NCI-H2029 treated with DMSO at 0.1 percent for 48 hours (cell line): ENCODE measurements at places on chromosomes 12 and 14.

- no peak for DNase-seq
Observed at GRCh38 chr14:54908190-54908589, 5.6 kb upstream of the GCH1 start.

GRCh38 chr12:80183939-80184338 is 84.6 kb downstream of the OTOGL start:
- DNase-seq: no peak

DNA sequence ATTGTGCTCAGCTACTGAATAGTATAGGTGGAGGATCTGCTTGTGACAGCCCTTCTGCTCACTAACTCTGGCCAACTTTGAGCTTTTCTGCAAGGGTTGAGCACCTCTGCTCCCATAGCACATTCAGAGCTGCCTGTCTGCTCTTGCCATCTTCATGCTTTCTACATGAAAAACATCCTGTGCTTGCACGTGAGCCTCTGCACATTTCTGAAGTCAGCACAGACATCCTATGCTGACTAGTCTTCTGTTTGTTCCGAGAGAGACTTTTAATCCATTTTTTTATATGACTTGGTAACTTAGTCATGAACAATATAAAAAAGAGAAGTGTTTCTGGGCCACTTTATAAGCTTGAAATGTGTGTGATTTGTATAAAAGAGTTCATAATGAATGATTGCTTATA is 969.3 kb downstream of the TMTC2 start:
- no peak for DNase-seq

GRCh38 chr12:95574799-95575452 is 23.6 kb upstream of the USP44 start:
- peak; percentile 28 for DNase-seq

DNA sequence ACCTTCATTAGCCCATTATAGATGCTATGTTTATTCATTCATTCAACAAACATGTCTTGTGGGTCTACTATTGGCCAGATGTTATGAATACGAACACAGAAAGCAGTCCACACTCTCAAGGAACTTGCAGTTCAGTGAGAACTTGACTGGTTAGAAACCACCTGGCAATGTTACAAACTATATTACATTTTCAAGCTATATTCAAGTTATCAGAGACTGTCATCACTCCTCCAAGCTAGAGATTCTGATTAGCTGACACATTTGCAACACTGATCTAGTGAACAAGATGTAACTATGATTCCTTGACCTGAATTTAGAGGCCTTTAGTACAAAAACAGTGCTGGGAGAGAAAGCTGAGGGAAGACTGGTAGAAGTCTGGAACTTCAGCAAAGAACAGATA is 170.7 kb upstream of the EEA1 start:
- DNase-seq: no peak

- no peak for DNase-seq
Observed at GRCh38 chr12:25322918-25323531, 72.3 kb upstream of the KRAS start.

GRCh38 chr12:116735951-116736599 is 1.8 kb downstream of the SPRING1 start:
- DNase-seq: no peak

DNA sequence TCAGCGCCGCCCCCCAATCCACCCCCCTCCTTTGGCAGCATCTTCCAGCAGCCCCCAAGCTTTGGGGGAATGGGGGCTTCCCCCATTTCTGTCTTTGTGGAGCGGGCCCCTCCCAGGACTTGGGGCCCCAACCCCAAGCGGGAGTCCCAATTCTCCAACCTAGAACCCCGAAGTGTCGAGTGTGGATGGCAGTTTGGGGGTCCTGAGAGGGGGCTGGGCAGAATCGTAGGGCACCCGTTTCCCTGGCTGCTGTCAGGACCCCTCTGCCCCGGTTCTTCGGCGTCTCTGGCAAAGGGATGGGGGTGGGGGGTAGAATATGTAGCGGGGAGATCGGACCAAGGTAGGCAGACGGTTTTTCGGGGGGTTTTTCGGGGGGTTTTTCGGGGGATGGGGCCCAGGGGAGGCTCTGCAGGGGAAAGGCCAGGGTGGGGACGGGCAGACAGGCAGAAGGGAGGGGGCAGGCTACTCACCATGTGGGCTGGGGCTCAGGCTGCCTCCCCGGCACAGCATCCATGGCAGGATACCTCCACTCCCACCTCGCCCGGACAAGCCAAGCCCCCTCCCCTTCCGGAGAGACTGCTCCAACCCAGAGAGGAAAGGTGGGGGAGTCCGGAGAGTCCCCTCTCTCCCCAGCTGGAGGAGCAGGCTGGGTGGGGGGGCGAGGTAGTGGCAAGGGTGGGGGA is 739 bp downstream of the JPH4 start:
- DNase-seq: no peak

- no peak for DNase-seq
Observed at GRCh38 chr12:14058717-14059116, 77.3 kb upstream of the GRIN2B start.

- no peak for DNase-seq
Observed at GRCh38 chr14:104382361-104383087, 197.0 kb upstream of the C14orf180 start.

- no peak for DNase-seq
Observed at GRCh38 chr14:40894846-40895245, 711.8 kb upstream of the LRFN5 start.

DNA sequence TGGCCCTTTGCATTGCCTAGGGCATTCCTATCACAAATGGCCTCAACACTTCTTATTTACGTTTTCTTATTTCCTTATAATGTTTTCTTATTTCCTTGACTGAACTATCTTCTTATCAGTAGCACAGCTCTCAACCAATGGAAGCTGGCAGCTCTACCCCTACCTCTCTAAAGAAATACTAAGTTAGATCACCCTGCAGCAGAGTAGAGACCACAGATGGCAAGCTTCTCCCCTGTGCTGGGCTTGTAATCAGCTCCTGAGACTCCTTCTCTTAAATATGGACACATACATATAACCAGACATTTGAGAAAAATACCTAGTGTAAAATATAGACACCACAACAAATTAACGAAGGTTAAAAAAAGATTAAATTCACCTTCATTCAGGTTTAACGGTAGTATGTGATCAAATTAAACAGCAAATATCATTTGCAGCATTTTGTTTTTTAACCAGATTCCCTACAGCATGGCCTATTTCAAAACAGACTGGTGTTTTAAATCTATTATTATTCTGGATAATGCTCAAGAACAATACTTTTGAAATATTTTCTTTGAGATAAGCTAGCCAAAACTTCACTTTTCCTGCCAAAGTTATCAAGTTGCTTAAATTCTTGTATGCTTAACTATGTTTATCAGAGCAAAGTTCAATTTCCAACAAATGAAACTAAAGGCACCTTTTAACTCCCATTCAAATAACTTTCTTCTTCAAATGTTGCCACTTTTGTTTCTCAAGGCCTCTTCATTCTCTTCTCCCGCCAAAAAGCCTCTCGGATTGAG is 54.3 kb downstream of the SLC41A2 start:
- no peak for DNase-seq

- no peak for DNase-seq
Observed at GRCh38 chr14:66842911-66843512, 335.1 kb downstream of the GPHN start.

DNA sequence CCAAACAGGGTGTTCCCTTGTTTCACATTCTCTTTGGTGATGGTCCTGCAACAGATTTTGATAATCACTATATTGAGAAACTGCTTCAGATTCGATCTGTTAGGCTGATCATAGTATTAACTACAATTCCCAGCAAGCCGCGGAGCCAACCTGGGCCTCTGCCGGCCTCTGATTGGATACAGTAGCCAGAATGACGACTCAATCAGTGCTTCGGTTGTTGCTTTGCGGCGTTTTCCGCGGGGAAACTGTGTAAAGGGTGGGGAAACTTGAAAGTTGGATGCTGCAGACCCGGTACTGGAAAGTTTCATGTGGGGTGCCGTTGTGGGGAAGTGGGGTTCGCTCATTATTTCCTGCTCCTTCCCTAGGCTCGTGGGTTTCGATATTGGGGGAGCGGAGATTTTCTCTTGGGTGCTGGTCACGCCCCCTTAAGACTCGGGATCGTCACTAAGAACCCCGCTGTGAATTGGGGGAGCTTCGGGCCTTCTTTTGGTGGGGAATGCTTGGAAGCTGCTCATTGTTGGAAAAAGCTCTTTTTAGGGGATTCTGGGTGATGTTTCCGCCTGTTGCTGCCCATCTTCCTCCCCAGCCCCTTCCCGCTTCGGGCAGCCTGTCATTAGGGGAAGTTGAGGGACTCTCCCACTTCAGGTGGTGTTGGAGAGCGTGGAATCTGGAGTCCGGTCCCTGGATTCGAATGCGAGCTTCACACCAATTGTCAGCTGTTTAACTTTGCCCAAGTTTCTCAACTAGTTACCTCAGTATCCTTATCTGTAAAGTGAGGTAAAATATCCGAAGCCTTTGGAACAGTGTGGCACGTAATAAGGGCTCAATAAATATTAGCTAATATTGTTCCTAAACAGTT is at the start of gene RAD51B:
Gene RAD51B (plus strand): TSS at position 217 of the 859 bp plus-strand sequence.
- DNase-seq: peak; percentile 13

DNA sequence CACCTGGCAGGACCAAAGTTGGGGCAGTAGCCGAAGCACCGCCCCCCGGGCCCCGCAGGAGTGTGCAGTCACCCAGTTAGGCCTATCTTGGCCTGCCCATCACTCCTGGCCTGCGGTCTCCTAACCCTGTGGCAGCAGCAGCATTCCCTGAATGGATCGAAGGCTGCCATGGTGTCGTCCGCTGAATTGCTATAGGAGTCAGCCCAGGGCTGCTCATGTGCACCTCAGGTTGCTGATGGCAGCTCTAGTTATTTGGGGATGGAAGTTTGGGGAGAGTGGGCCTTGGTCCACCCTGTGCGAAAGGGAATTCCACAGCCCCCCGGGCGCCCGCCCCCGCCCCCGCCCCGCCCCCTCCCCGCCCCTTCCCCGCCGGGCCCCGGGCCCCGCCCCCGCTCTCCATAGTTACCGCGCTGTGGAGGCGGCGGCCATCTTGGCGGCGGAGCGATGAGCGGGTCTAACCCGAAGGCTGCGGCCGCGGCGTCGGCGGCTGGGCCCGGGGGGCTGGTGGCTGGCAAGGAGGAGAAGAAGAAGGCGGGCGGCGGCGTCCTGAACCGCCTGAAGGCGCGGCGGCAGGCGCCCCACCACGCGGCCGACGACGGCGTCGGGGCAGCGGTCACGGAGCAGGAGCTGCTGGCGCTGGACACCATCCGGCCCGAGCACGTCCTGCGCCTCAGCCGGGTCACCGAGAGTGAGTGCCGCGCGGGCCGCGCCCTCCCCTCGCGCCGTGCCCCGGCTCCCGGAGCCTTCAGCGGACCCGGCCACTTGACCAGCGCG is at the start of gene UNC119B:
Gene UNC119B (plus strand): TSS at position 428 of the 774 bp plus-strand sequence. CDS start 17 bp downstream, at position 445.
- DNase-seq: peak; percentile 19

DNA sequence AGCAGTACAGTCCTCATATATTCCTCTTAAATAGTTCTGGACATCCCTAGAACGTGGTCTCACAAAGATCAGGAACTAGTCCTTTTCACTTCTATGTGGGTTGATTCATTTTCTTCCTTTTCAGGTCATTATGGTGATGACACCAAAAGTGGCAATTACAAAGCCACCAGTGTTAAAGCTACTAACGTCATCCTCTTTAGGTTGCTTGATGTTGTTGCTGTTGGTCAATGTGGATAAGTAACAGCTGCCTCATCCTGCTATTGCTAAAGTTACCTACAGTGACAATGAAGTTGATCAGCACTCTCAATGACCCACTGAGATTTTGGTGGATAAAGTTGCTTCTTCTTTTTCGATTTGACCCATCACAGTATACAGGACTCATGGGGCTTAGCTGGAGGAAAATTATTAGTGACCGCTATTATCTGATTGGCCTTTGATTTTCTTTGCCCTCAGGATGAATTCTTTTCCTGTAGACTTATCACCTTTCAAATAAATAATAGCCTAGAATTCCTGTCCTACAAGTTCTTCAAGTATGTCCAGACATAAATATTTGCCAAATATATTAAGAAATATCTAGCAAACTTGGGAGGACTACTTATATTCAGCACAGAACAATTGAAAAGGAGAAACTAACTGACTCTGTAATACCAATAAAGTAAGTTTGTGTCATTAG is 54.0 kb upstream of the ATP2B1 start:
- no peak for DNase-seq

DNA sequence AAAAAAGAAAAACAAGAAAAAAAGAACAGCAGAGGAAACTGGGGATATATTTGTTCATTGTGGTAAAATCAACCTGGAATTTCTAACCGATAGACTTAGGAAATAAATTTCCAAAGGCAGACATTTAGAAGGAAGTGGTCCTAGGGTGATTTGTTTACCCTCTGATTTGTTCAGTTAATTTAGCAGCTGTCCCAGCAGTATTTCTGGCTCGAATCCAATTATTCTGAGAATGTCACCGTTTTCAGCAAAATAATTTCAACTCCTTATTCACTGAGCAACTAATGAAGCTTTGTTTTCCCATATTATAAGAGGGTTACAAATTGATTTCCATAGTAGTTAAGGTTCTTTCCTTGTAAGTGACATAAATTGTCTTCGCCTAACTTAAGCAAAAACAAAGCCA is 285.2 kb upstream of the SYT10 start:
- DNase-seq: no peak

GRCh38 chr12:116385486-116386217 is 108.2 kb upstream of the MED13L start:
- DNase-seq: no peak

GRCh38 chr12:67430708-67431335 is 161.7 kb downstream of the CAND1 start:
- no peak for DNase-seq

GRCh38 chr14:73244541-73245290 is 7.4 kb downstream of the PAPLN start:
- DNase-seq: no peak

- DNase-seq: no peak
Observed at GRCh38 chr12:63308671-63309070, 157.7 kb upstream of the AVPR1A start.

GRCh38 chr14:64720131-64720576 is 15.9 kb downstream of the PLEKHG3 start:
- peak; percentile 67 for DNase-seq

- no peak for DNase-seq
Observed at GRCh38 chr14:95098984-95099599, 58.2 kb downstream of the DICER1 start.

GRCh38 chr12:56122637-56123036 is 4.6 kb downstream of the ZC3H10 start:
- DNase-seq: no peak

- DNase-seq: no peak
Observed at GRCh38 chr12:14803830-14804160, 325 bp downstream of the C12orf60 start.

- no peak for DNase-seq
Observed at GRCh38 chr12:88665071-88665470, 84.8 kb upstream of the KITLG start.

GRCh38 chr14:94021416-94022157 is 4.6 kb upstream of the OTUB2 start:
- no peak for DNase-seq

- DNase-seq: no peak
Observed at GRCh38 chr14:52834440-52834842, 43.0 kb upstream of the GNPNAT1 start.
